ENCODE measurements at places on chromosomes 12 and 14.

- no peak for DNase-seq
Observed at GRCh38 chr12:98002887-98003493, 512.4 kb upstream of the TMPO start.

- DNase-seq: no peak
Observed at GRCh38 chr14:91284146-91284790, 39.8 kb upstream of the GPR68 start.

- DNase-seq: no peak
Observed at GRCh38 chr12:1319212-1319611, 275.2 kb downstream of the FBXL14 start.

DNA sequence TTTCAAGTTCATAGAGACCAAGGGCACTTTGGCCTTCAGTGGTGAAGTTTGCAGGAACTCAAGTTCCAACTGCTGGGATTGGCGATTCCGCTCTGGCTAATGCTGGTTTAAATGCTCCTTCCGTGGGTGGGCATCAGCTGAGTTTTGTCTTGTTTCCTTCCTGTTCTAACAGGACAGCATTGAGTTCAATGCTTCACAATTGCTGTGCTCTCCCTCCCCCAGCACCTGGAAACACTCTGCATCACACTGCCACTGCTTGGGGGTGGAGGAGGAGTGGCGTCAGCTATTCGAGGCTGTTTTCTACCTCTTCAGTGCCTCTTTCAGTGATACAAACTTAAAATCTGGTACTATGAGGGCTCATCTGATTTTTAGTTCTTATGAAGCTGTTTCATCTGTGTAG is 634.9 kb downstream of the FSCB start:
- no peak for DNase-seq

GRCh38 chr14:77409131-77409533 is 14.2 kb downstream of the NOXRED1 start:
- DNase-seq: no peak

GRCh38 chr12:120529641-120530417 is 871 bp upstream of the COQ5 start:
- DNase-seq: no peak

- no peak for DNase-seq
Observed at GRCh38 chr14:45181329-45181728, 45.6 kb downstream of the FANCM start.

Data from posterior cingulate gyrus (tissue), 11 donors.